ENCODE measurements at places on chromosomes 6 and 20. TPM values are rescaled to one million over a fixed set of nuclear protein-coding genes. Genes with fewer than 3 reads are reported as not detected.

DNA sequence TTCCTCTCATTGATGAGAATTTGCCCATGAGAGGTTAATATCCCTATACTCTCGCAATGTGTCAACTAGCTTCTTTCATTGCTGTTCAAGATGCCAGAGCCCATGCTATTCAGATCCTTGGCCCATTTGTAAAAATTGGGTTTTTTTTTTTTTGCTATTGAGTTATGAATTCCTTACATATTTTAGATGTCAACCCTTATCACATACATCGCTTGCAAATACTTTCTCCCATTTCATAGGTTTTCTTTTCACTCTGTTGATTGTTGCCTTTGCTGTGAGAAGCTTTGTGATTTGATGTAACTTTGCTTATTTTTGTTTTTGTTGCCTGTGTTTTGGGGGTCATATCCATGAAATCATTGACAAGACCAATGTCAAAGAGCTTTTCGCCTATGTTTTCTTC, 32.2 kb upstream of the IPCEF1 start:
- DNase-seq, result no peak

- no peak for DNase-seq
Observed at GRCh38 chr6:104017410-104018381, 842.0 kb downstream of the HACE1 start.

- DNase-seq, result no peak
Observed at GRCh38 chr6:40042232-40042631, 108.0 kb upstream of the MOCS1 start.

DNA sequence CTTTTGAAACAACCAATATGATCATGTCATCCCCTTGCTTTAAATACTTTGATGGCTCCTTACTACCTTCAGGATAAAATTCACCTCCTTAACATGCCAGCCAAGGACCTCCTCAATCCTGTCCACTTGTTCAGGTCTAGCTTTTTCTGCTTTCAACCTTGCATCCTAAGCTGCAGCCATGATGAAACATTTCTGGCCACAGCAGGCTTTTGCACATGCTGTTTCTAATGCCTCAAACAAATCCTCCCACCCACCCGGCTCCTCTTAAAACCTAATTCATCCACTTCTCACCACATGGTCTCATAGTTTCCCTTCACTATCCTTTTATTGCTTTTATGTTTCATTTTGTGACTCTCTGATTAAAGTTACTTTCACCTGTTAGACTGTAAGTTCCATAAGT, 124.6 kb downstream of the MYB start:
- no peak for DNase-seq

DNA sequence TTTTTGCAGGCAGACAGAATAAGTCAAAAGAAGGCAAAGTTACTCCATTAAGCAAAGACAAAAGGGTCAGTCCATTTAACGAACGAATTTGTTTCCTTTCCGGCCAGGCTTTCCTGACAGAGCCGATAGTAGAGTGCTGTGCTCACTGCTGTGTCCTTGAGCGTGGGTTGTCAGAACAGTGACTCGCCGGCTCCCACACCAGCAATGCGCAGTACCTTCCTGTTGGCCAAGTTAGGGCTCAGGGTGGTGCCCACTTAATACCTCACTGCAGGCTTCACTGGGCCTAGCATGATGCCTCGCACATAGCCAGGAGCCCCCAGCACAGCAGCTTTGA, 294.7 kb downstream of the FOXC1 start:
- DNase-seq, result no peak

DNA sequence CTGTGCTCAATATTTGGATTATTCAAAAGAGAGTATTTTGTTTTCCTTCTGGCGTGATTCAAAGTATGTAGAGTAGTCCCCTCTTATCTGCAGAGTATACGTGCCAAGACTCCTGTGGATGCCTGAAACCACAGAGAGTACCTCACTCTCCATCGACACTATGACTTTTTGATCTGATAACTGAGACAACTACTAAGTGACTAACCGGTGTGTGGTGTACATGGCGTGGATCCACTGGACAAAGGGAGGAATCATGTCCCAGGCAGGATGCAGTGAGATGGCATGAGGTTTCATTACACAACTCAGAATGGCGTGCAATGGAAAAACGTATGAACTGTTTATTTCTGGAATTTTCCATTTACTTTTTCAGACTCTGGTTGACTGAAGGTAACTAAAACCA, 112.2 kb upstream of the PDE7B start:
- DNase-seq, result peak; percentile 93

DNA sequence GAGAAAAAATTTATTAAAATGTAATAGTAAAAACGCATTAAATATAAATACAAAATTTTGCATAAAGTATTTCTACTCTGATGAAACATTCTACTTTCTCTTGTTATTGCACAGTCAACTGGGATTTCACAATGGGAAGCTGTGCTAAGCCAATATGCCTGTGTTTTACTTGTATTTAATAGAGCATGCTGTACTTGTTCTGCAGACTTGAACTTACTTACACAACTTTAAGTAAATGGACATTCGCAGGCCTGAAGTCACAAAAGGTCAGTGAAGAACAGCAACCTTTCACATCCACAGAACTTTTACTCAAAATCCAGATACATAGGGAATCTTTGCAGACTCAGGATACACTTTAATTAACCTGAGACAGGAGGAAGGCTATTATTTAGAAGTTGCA, 409.5 kb downstream of the BTBD3 start:
- no peak for DNase-seq

DNA sequence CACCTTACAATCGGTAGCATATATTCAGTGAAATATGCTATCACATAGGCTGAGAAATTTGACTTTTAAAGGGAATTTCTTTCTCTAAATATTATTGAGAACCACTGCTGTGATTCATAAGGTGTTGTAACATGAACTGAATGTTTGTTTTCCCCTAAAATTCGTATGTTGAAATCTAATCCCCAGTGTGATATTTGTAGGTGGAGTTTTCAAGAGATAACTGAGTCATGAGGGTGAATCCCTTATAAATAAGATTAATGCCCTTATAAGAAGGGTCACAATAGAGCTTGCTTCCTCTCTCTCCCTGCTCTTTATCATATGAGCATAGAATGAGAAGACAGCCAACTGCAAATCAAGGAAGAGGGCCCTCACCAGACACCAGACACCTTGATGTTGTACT, 64.8 kb downstream of the LMBRD1 start:
- no peak for DNase-seq

GRCh38 chr6:113449051-113449450, 408.1 kb upstream of the MARCKS start:
- DNase-seq, result no peak

GRCh38 chr20:41030531-41031242, 2.1 kb downstream of the TOP1 start:
- no peak for DNase-seq

GRCh38 chr20:5675103-5676091, 74.8 kb upstream of the SHLD1 start:
- no peak for DNase-seq

GRCh38 chr6:151374036-151374683, 17.2 kb downstream of the ZBTB2 start:
- no peak for DNase-seq

DNA sequence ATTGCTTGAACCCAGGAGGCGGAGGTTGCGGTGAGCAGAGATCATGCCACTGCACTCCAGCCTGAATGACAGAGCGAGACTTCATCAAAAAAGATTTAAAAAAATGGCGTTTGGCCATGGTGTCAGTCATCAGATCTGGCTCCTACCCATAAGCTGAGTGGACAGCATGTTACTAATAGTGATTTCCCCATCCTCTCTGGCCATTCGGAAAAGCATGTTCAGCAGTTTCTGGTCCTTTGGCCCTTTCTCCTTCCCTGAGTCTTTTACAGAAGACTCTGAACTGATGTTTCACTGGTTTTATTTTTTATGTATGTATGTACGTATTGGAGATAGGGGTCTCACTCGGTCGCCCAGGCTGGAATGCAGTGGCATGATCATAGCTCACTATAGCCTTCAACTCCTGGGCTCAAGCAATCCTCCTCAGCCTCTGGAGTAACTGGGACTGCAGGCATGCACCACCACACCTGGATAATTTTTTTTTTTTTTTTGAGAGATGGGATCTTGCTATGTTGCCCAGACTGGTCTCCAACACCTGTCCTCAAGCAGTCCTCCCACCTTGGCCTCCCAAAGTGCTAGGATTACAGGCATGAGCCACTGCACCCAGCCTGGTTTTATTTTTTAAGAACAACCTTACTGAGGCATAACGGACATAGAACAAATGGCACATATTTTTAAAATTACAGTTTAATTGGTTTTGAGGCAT, 84.2 kb upstream of the CNKSR3 start:
- DNase-seq, result no peak

DNA sequence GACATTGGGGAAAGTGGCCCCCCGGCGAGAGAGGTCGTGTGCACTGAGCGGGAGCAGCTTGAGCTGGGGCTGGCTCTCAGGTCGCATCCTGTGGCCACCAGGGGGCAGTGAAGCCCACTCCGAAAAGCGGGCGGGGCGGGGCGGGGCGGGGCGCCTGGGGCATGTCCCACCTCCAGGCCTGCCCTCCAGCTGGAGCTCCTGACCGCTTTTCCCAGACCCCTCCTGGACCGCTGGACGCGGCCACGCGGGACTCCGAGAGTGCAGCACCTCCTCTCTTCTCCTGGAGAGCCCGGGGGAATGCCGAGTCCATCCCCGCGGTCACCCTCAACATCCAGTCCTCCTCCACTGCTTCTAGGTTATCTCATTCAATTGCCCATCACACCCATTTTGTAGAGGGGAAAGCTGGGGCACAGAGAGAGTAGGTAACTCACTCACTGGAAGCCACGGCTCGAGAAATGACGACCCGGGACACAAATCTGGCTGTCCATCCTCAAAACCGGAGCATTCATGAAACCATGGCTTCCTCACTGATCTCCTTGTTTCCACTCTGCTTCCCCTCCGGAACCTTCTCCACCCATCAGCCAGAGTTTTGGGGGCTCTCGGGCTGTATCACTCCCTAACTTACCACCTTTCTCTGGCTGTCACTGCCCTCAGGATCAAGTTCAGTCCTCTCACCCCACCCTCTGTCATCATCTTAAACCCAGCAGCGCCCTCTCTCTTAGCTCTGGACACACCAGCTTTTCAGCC, 24.1 kb downstream of the COX4I2 start:
- peak; percentile 78 for DNase-seq

DNA sequence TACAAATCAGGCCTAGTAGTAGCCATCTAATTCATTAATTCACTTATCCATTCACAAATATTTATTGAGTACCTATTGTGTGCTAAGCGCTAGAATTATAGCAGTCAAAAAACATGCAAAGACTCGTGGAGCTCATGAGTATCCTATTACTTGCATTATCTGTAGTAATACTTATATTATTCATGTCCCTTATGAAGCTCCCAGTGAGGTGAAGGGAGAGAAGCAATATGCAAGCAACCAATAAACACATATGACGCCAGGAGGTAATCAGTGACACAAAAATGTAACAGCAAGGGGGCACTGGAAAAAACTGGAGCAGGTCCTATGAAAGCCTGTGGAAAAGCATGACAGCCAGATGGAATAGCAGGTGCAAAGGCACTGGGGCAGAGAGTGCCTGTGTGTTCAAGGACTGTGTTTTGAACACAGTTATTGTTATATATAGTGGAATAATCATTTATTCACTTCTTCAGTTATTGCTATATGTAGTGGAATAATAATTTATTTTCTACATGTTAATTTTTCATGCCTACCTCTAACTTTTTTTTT, 109.5 kb downstream of the KIF13A start:
- no peak for DNase-seq

- peak; percentile 94 for DNase-seq
Observed at GRCh38 chr20:58850693-58851174, at the start of gene GNAS-AS1. TSS of gene GNAS-AS1 (minus strand) at chr20:58850902.

GRCh38 chr6:27837625-27838057, 74.6 kb downstream of the OR2B2 start:
- DNase-seq, result no peak

- DNase-seq, result peak; percentile 9
Observed at GRCh38 chr6:138044458-138044857, 62.8 kb downstream of the PERP start.

DNA sequence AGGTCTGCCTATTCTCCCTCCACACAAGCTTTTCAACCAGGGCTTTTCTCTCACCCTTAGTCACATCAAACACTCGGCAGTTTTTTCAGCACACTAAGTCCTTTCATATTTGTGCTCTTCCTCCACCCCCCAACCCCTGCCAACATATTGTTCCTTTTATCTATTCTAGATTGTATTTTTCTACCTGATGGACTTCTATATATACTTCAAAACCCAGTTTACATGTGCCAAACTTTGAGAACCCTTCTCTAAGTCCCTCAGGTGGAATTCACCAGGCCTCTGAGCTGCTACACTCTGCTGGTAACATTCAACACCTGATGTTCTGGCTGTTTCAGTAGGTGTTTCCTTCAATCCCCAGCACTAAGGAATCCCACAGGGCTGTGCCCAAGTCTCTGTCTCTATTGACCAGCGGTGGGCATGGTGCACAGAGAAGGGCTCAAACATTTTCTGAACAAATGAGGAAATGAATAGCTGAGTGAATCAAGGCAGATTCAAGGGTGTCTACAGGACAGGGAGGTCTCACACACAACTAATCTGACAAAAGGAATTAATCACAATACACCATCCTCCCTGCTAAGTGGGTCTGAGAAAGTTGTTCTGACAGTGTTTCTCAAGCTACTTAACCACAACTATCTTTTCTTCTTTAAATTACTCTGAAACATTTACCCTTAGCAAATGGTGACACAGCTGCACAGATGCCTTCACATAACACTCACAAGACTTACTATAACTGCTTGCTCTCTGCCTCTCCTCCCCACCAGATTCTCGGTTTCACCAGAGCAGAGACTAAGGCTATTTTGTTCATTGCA, 166.5 kb downstream of the TSHZ2 start:
- no peak for DNase-seq

DNA sequence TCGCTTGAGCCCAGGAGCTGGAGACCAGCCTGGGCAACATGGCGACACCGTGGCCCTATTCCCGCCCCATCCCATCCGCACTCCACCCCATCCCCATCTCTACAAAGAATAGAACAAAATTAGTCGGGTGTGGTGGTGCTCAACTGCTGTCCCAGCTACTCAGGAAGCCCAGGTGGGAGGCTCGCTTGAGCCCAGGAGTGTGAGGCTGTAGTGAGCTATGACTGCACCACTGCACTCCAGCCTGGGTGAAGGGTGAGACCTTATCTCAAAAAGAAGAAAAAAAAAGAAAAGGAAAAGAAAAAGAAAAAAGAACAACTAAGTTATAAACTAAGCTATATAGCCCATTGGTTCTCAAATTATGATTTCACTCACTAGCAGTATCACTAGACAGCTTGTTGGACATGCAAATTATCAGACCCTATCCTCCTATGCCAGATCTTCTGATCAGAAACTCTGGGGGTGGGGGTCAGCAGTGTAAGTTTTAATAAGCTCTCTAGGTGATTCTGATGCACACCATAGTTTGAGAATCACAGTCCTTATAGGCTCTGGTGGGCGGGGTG, 491 bp upstream of the ITCH start:
- no peak for DNase-seq

Gene MYB
- total RNA-seq, result 2.7 TPM

Gene PPP1R3D
- total RNA-seq, result 2.5 TPM

Gene CCN5
- not detected for total RNA-seq

Gene TNXB
- total RNA-seq, result 0.11 TPM

Gene MOG
- not detected for total RNA-seq

Gene KCNS1
- total RNA-seq, result not detected

All from Daoy (cell line).